ENCODE measurements at places on chromosomes 16 and 17. TPM values are rescaled to one million over a fixed set of nuclear protein-coding genes. Genes with fewer than 3 reads are reported as not detected.
A peak's percentile ranks its signal among the peaks of the same experiment; 100 is the strongest.

GRCh38 chr16:49578435-49579024 is 204.9 kb downstream of the C16orf78 start:
- no peaks in the 10 kb centered on the region for H3K27me3 ChIP-seq
- no peak overlapping the region for H3K27ac ChIP-seq
- H3K4me3 ChIP-seq, result no peak overlapping the region
- no peak for DNase-seq
- H3K4me1 ChIP-seq, result peaks cover 18% of the 10 kb centered on the region

DNA sequence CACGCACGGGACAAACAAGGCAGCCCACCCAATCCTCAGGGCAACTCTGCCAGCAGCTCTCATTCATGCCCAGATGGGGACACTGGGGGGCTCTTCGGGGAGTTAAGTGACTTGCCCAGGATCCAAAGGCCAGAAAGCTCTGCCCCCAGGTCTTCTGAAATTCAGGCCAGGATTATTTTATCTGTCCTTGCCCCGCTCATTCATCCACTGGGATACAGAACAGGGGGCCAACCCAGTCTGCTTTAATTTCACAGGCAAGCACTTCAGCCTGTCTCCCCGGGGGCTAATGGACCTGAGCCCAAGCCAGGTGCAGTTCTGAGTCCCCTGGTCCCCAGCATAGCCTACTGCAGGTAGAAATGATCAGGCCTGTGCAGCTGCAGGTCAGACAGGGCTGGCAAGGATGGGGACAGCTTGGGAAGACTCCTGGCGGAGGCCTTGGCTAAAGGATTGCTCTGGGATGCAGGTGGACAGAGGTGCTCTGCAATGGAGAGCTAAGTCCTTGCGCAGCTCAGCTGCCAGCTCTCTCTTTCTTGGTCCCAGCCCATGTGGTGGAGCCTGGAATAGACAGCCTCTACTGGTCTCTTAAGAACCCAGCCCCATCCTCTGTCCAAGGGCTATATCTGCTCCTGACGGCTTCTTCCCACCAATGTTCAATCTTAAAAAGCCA is 766 bp upstream of the B3GNT9 start:
- no peaks in the 10 kb centered on the region for H3K27me3 ChIP-seq
- no peak overlapping the region for H3K27ac ChIP-seq

GRCh38 chr16:51981725-51982124 is 565.2 kb downstream of the TOX3 start:
- no peak for DNase-seq
- H3K27ac ChIP-seq, result no peak overlapping the region
- H3K4me1 ChIP-seq, result no peaks in the 10 kb centered on the region
- no peaks in the 10 kb centered on the region for H3K36me3 ChIP-seq
- H3K27me3 ChIP-seq, result no peaks in the 10 kb centered on the region

GRCh38 chr16:59665618-59666220 is 931.6 kb upstream of the GOT2 start:
- DNase-seq, result no peak
- H3K4me3 ChIP-seq, result no peak overlapping the region
- no peaks in the 10 kb centered on the region for H3K36me3 ChIP-seq
- H3K27me3 ChIP-seq, result no peaks in the 10 kb centered on the region

- H3K4me3 ChIP-seq, result no peak overlapping the region
- DNase-seq, result no peak
- no peaks in the 10 kb centered on the region for H3K4me1 ChIP-seq
- H3K27me3 ChIP-seq, result no peaks in the 10 kb centered on the region
- no peak overlapping the region for H3K27ac ChIP-seq
- no peaks in the 10 kb centered on the region for H3K36me3 ChIP-seq
These were observed 157.1 kb downstream of the RGS9 start for GRCh38 chr17:65294181-65294719.

DNA sequence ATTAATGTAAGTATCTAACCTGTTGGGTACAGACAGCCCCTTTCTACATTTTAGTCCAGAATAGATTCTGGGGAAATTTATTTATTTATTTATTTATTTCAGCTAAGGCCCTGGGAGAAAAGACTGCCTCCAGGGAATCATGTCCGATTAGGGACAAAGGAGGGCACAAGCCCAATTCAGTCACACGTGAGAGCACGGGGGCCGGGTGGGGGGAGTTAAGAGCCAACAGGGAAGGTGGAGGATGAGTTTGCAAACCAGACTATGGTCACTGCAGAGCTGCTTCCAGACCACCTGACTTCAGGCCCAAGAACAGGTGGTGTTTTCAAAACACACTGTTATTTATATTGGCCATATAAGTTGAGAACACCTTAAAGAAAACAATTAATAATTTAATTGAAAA is 1.6 kb upstream of the ZFHX3 start:
- H3K27ac ChIP-seq, result no peak overlapping the region
- no peaks in the 10 kb centered on the region for H3K36me3 ChIP-seq
- peaks cover 14% of the 10 kb centered on the region for H3K4me1 ChIP-seq
- no peaks in the 10 kb centered on the region for H3K27me3 ChIP-seq
- no peak for DNase-seq
- no peak overlapping the region for H3K4me3 ChIP-seq

DNA sequence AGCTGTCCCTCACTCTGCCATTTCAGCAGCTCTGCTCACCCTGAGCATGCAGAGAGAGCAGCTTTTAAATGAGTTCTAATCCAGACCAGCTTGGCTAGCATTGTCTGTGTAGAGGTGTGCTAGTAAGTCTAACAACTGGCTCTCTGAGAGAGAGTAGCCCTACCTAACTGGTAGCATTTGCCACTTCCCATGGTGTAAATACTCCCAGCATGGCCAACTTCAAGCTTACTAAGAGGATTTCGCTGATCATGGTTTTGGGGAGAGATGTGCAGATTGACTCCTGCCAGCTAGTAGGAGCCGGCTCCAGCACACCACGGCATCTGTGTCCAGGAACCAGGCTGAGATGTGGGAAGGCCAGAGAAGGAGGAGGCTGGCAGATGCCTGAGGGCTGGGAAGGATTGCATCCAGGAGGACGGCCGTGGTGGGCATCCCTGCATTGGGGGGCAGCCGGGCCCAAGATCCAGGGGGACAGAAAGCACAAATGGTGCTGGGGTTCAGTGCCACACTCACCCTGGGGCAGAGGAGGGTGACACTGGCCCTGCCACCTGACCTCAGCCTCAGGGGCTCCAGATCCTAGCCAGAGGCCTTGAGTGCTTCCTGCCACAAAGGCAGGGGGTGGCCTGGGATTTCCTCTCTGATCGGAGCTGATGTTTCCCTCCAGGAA is 394.9 kb upstream of the TNRC6C start:
- no peak overlapping the region for H3K4me3 ChIP-seq
- H3K27ac ChIP-seq, result no peak overlapping the region
- H3K36me3 ChIP-seq, result no peaks in the 10 kb centered on the region

- peak overlapping the region; percentile 67 for H3K27ac ChIP-seq
- H3K36me3 ChIP-seq, result peaks cover 4% of the 10 kb centered on the region
- peaks cover 38% of the 10 kb centered on the region for H3K4me1 ChIP-seq
These were observed 8.2 kb downstream of the USP22 start for GRCh38 chr17:21034340-21035235.

- H3K4me1 ChIP-seq, result no peaks in the 10 kb centered on the region
- H3K4me3 ChIP-seq, result no peak overlapping the region
- no peak overlapping the region for H3K27ac ChIP-seq
- no peaks in the 10 kb centered on the region for H3K36me3 ChIP-seq
- DNase-seq, result no peak
These were observed 4.4 kb upstream of the HEATR3 start for GRCh38 chr16:50061326-50061725.

DNA sequence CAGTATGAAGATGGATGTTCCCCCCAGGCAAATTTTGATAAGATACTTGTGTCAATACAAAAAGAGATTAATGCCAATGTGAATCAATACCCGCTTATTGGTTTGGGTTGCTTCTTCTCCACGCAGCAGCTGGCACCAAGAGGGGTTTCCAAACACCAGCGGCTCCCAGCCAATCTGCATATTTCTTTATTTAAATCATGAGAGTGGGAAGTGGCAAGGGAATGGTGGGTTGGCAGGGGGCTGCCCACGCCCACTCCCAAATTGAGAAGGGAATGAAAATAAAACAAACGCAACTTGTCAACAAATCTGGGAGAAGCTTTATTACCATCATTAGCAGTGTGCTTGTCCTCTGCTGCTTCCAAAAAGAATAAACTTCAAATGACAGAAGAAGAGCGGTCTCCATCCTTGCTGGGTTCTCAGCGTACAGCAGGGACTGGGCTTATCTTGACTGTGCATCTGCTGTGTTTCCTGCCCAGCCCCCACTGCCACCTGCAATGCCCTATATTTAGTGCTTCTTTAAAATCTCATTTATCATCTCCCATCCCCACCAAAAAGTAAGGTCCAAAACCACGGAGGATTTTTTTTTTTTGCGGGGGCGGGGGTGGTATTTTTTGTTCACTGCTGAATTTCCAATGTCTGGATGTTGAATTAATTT is 34.9 kb upstream of the C16orf78 start:
- no peak overlapping the region for H3K27ac ChIP-seq
- no peaks in the 10 kb centered on the region for H3K27me3 ChIP-seq
- no peak for DNase-seq
- no peaks in the 10 kb centered on the region for H3K4me1 ChIP-seq
- H3K4me3 ChIP-seq, result no peak overlapping the region

DNA sequence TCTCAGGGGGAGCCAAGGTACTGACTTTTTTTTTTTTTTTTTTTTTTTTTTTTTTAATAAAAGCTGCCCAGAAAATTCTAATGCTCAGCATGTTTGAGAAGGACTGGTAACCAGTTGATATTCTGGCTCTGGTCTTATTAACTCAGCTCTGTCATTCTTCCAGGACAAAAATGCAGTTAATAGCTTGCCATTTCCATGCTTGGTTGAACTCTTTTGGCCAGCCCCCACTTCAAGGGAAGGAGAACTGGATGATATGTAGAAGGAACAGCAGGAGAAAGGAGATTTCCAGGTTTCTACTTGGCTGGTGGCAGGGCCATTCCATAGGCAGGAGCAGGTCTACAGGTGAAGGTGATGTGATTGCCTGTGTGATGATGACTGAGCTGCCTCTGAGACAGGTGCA is 59.2 kb upstream of the TANC2 start:
- DNase-seq, result no peak
- H3K4me3 ChIP-seq, result no peak overlapping the region
- no peak overlapping the region for H3K27ac ChIP-seq
- no peaks in the 10 kb centered on the region for H3K27me3 ChIP-seq
- no peaks in the 10 kb centered on the region for H3K4me1 ChIP-seq
- H3K36me3 ChIP-seq, result no peaks in the 10 kb centered on the region

GRCh38 chr17:4074831-4075495 is 67.9 kb downstream of the ZZEF1 start:
- H3K36me3 ChIP-seq, result peaks cover 56% of the 10 kb centered on the region
- peak; percentile 25 for DNase-seq
- H3K4me1 ChIP-seq, result peaks cover 33% of the 10 kb centered on the region
- peak overlapping the region; percentile 24 for H3K4me3 ChIP-seq
- no peaks in the 10 kb centered on the region for H3K27me3 ChIP-seq
- H3K27ac ChIP-seq, result peak overlapping the region; percentile 77

DNA sequence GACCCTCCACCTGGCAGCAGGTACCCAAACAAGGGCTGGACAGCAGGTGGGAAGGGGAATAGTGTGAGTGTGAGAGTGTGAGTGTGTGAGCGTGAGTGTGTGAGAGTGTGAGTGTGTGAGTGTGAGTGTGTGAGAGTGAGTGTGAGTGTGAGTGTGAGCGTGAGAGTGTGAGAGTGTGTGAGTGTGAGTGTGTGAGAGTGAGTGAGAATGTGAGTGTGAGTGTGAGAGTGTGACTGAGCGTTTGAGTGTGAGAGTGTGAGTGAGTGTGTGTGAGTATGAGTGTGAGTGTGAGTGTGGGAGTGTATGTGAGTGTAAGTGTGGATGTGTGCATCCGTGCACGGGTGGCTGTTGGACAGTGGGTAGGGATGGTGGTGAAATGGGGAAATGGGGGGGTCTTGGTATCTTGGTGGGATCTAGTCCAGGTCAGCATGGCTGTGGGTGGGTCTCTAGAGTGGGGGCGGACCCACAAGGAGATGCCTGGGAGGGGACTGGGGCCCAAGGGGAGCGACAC is 408 bp downstream of the ADGRG1 start:
- no peaks in the 10 kb centered on the region for H3K36me3 ChIP-seq
- H3K27ac ChIP-seq, result no peak overlapping the region

GRCh38 chr16:29662729-29663015 is 375 bp upstream of the SPN start:
- H3K27me3 ChIP-seq, result no peaks in the 10 kb centered on the region
- H3K36me3 ChIP-seq, result 0 out of 2 replicates have a peak, but pooled peaks cover 2% of the 10 kb centered on the region
- H3K4me1 ChIP-seq, result peaks cover 12% of the 10 kb centered on the region
- DNase-seq, result peak; percentile 88
- peak overlapping the region; percentile 99 for H3K4me3 ChIP-seq

DNA sequence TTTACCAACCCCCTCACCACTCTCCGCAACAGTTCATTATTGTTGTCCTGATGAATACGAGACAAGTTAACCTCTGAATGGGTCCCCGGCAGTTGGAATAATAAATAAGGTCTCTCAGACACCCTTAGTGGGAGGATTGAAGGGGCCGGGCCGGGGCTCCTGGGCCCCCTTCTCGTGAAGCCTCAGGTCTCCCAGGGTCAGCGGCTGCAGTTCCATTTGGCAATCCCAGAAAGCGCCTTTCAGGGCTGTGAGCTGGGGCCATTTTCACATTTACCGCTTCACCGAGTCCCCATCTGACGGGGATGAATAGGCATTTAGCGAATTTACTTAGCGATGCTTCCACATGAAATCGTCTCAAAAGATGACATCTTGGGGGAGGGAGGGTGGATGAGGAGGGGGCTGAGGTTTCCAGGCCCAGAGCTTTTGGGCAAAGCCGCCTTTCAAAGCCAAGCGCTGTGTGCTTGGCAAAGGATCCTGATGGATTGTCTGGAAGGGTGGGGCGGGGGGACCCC is 309.8 kb downstream of the XYLT1 start:
- H3K4me1 ChIP-seq, result peaks cover 13% of the 10 kb centered on the region
- H3K36me3 ChIP-seq, result no peaks in the 10 kb centered on the region
- DNase-seq, result no peak
- no peaks in the 10 kb centered on the region for H3K27me3 ChIP-seq
- no peak overlapping the region for H3K27ac ChIP-seq

DNA sequence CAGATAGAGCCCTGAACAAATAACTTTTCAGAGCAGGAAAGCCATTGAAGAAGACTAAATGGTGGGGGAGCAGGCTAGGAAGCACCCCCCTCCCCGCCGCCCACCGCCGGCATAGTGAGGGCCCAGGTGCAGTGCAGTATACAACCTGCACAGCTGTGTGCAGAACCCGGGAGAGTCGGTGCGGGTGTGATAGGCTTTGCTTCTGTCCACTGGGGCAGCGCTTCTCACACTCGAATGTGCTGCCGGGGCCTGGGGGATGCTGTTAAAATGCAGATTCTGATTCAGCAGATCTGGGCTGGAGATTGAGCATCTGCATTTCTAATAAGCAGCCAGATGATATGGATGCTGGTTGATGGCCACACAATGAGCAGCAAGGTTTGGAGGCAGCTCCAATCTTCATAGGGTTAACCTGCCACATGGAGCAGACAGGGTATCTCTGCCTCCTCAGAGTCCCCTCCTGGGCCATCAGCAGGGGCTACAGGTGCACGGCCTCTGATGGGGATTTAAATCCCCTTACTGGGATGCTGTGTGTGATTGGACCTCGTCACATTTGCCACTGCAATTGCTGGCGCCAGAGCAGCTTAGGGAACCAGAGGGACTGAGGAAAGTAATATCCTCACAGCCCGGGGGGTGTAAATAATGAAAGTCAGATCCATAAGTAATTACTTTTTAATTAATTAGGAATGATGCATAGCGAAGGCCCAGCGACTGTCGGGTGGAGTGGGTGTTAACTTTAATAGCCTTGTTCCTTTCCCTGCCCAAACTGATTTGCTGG is 172.0 kb upstream of the RPL38 start:
- H3K4me3 ChIP-seq, result no peak overlapping the region
- DNase-seq, result no peak
- H3K4me1 ChIP-seq, result no peaks in the 10 kb centered on the region
- peaks cover 3% of the 10 kb centered on the region for H3K27me3 ChIP-seq
- H3K27ac ChIP-seq, result no peak overlapping the region
- H3K36me3 ChIP-seq, result no peaks in the 10 kb centered on the region

The MAPT gene
- total RNA-seq, result 0.03 TPM

The GRB7 gene
- total RNA-seq, result 0.23 TPM

The DGKE gene
- total RNA-seq, result 18.0 TPM

The SCGB1C2 gene
- not detected for total RNA-seq

The KIF2B gene
- total RNA-seq, result not detected

The ETV4 gene
- total RNA-seq, result 2.2 TPM
